ENCODE measurements at places on chromosomes 7 and 10.

- no peak for DNase-seq
Measured at GRCh38 chr7:157016352-157017041, 6.0 kb upstream of the MNX1 start.

GRCh38 chr7:70681469-70682350, 450.2 kb upstream of the GALNT17 start:
- no peak for DNase-seq

DNA sequence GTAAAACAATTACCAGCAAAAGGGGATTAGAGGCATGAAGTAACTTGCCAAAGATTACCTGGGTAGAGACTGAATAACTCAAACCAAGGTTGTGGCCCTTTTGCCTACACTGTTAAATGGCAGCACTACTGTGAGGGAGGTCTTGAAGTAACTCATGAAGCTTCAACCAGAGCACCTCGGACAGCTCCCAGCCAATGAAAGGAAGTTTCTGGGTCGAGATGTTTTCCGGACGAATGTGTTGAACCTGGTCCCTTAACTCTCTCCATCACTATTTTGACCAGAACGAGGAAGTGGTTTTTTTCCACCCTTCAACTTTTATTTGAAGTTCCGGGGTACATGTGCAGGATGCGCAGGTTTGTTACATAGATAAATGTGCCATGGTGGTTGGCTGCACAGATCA, 133.6 kb upstream of the PRKCQ start:
- no peak for DNase-seq

DNA sequence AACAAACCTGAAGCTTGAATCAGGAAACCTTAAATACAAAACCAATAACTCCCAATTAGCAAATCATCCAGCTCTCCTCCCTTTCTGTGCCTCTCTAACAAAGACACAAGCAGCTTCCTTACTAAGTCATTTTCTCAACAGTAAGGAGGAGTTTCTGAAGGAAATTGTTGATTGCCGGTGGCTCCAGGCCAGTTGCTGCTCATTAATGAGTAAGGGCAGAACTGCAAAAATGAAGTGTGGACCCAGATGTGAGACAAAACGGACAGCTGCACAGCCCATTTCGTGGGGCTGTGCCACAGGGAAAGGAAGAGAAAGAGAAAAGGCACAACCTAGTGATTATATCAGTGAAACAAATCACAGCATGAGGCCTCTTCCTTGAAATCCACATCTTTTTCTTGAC, 42.8 kb upstream of the RHOBTB1 start:
- DNase-seq, result no peak

DNA sequence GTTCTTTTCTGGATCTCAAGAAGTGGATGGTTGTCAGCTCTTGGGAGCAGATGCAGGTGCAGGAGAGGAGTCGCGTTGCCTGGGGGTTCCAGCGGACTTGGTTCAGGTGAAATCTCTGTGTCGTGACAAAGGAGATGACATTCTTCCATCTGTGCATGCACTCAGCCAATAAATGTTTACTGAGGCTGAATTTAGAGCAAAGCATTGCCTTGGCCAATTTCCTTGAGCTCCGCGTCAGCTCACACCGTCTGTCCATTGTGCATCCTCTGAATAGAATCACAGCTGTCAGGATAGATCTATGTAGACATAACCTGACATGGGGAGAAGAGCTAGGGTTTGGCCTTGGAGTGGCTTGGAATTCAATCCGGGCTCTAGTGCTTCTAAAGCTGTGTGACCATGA, 343.7 kb downstream of the GLRX3 start:
- no peak for DNase-seq
